CD14-positive monocyte (primary cell): ENCODE measurements at places on chromosomes 13 and 19.

GRCh38 chr19:49456326-49456725 is 3.3 kb downstream of the ALDH16A1 start:
- DNase-seq: no peak

DNA sequence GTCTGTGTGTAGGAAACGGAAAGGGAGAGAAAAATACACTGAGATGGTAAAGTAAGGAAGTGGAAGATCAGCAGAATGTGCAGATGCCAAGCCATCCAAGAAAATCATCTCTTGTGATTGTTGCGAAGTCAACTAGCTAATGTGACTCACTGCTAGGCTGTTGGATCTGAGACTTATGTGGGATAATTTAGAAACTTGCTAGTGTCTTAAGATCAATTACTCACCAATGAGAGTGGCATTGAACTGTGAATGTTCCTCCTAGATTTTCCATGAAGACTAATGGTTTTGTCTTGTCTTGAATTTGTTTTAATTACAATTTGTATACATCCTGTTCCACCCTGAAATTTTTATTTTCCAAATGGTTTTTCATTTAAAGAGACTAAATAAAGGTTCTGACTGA is 771.6 kb downstream of the EFNB2 start:
- no peak for DNase-seq

DNA sequence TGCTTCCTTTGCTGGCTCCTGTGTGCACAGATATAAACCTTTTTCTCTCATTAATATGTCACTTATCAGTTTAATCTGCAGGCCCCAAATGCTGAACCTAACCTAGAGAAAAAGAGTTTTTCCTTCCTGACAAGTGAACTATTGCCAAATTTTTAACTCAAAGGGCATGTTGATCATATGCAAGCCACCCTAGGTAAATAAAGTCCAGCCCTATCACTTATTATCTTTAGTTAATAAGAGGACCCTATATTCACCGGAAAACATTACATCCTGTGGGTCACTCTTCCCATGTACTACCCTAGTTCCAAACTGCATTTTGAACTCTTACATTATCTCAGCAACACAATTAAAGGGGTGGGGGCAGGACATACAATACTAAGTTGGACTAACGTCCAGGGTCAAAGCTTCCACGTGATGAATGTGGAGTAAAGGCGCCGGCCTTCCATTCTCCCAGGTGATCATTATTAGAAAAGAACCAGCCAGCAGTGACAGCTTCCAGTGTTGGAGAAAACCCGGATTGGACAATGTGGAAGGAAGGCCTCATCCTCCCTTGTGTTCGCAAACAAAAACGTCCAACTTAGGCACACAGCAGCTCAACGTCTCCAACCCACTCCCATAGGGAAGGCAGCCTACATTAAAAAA is 86.6 kb downstream of the STK24 start:
- no peak for DNase-seq

DNA sequence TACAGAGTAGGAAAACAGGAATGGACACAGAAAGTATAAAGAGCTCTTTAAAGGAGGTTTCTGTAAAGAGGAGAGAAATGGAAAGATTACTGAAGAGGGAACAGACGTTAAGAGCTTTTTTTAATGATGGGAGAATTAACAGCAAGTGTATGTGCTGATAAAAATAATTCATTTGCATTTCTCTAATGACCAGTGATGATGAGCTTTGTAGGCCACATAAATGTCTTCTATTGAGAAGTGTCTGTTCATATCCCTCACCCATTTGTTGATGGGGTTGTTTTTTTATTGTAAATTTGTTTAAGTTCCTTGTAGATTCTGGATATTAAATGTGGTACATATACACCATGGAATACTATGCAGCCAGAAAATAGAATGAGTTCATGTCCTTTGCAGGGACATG is 40.0 kb downstream of the MYO16 start:
- no peak for DNase-seq

- no peak for DNase-seq
Observed at GRCh38 chr13:20497006-20497775, 28.5 kb downstream of the CRYL1 start.
